CD4-positive, alpha-beta T cell treated with Interleukin-10 for 1 hour (primary cell): ENCODE measurements at places on chromosomes 1 and 21.

DNA sequence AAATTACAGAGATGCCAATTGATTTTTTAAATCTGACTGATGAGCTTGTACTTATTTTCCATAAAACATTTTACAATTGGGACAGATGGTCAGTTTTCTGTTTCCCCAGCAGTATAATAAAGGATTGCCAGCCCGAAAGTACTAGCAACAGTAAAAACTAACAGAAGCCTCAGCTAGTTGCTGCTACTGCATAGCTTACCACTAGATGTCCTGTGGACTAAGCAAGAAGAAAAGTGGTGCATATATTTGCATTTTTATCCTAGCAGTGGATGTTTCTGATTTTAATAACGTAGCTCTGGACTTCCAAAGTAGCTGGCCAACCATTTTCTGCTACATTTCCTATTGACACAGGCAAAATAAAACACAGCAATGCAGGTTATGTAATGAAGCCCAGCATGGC is 241.5 kb downstream of the BARHL2 start:
- no peak for DNase-seq

DNA sequence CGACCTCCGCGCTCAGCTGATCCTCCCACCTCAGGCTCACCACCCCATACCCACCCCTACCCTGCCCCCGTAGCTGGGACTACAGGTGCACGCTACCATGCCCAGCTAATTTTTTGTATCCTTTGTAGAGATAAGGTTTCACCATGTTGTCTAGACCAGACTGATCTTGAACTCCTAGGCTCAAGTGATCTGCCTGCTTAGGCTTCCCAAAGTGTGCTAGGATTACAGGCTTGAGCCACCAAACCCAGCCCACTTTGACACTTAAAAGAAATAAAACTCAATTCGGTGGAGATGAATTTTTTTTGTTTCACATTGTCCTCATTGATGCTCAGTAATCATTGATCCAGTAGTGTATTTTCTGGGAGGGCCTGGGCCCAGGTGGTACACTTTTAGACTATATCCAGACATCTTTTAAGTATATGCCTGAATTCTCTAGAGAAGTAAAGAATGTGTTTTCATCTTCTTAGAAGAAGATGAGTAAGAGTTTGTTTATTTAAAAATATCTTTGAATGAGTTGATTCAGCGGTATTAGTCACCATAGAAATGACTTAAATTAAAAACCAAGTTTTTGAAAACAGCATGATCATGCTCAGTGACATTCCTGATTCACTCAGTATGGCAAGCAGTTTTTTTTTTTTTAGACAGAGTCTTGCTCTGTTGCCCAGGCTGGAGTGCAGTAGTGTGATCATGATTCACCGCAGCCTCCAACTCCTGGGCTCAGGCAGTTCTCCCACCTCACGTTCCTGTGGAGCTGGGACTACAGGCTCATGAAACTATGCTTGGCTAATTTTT is 57.8 kb downstream of the EPB41 start:
- DNase-seq = no peak

- no peak for DNase-seq
These were observed 788 bp upstream of the EDEM3 start for GRCh38 chr1:184755226-184756065.

DNA sequence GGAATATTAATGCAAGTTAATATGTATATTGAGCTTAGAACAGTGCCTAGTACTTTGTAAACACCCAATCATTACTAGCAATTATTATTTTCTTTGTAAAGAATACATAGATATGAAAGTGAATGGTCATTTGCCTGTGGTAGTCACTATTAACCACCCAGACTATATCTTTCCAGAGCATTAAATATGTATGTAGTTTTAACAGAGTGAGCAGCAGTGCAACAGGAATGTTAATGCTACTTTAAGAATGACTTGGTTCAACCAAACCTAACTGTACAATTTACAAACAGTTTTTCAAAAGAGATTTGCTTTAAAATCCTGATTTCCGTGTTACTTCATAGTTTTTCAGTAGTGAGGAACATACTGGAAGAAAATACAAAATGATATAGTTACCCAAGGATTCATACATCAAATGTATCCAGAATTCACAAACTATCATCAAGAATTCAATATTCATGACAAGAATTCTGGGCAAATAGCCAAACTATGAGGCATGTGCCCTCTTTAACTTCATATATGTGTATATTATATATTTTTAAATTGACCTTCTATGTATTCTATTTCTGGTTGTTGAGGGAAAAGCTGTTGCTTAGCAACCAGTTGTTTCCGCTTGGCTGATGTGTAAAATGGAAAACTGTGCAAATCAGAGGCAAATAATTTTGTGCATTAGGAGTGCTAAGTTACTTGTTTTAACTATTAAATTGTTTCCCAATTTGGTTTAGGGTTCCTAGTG is 34.9 kb upstream of the IVNS1ABP start:
- DNase-seq = no peak

DNA sequence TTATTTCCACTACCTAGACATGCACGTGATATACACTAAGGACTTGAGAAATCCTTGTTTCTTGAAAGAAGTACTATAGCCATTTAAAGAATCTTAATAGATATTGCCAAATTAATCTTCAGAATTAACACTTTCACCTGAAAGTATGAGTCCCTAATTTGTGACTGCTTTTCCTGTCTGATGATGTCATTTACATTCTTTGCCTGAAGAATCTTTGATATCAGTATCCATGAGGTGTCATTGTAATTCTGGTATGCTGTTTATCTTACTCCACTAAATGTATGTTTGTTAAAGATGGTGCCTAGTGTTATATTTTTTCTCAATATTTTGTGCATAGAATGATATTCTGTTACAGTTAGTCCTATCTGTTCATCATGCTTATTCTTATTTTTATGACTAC is 48.5 kb upstream of the RC3H1 start:
- no peak for DNase-seq

DNA sequence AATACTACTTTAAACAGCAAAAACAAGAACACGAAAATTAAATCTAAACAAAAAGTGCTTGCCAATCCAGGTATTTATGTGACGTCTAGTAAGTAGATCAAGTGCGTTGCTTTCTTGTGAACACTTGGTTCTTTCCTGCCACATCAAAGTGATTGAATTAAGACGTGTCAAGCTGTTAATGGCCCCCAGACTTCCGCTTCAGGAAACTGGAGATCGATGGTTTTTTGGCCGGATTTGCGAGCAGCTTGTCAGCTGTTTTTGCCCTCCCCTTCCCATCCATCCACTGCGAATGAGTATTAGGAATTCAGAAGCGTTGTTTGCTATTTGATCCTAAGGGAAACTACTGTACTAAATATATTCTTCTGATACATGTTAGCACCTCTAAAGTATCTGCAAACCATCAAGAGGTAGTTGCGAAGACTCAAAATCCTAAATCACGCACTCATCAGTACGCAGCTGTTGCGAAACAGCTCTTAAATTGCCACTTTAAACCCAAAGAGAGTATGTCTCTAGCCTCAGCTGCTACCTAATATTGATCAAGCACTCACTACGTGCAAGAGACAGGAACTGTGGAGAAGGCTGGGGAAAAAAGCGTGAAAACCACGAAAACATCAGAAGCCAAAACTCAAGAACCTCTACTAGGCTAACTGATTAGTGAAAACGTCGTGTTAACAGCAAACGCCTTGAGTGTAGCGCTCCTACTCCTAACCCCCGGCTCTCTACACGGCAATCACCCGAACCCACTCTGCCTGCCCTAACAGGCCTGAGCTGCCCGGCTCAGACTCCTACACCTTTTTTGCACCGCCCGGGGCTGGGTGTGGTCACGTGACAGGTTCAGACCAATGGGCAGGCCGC is 473 bp upstream of the BRDT start:
- peak; percentile 80 for DNase-seq

DNA sequence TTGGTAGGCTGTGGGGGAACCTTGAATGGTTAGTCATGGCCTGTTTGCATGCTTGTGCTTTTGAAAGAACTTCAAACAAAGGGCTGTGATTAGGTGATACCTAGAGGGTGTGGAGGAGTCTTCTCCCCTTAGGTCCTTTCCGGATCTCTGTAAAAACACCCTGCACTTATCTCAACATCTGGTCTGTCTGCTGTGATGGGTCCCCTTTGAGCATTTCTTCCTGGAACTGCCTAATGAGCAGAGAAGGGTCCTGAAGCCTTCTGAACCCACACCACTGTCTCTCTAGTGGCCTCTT is 59.6 kb downstream of the HUNK start:
- no peak for DNase-seq

- peak; percentile 47 for DNase-seq
These were observed 2.0 kb downstream of the SCMH1 start for GRCh38 chr1:41239988-41240610.

DNA sequence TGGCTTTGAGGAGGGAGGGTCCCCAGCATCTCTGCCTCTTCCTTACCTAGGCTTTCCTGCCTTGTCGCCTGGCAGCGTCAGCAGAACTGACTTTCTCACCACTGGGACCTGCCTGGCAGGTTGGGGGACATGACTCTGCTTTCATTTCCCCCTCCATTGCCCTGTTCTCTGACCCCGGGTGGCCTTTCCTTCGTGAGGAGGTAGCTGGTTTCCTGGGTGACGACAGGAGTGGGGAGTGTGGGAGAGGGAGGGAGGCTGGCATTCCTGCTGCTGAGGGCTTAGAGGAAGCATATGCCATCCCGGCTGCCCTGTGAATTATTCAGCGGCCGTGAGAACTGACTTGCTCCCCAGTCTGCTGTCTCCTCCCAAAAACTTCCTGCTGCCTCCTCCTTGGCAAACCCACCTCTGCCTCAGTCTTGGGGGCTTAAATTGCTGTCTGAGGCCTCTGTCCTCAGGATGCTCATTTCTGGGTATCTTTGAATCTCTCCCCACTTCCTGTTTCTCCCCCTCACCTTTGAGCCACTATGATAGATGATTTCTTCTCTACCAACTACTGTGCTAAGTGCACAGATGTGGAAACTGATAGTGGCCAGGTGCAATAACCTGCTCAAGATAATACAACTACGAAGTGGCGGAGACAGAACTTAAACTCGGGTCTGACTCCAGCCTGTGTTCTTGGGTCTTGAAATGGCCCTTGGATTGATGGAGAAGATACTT is 182.0 kb upstream of the CSF3R start:
- DNase-seq = no peak

DNA sequence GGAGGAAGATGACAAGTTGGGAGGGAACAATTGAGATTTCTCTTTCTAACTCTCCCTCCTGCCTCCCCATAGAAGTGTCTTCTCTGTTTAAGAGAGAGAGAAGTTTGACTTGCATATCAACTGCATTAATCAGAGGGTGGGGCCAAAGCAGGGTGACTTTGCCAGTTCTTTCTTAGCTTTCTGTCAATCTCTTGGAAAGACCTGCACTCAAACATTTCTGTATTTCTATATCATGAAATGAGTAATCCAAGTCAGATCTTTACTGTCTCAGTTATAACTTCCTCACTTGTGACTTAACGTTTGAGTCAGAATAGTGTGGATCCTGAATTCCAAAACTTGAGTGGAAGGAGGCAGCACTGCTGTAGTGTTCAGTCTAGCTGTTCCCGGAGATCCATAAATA is 180.8 kb upstream of the KCNK2 start:
- DNase-seq = no peak
